ENCODE measurements at places on chromosomes 5 and 9.

DNA sequence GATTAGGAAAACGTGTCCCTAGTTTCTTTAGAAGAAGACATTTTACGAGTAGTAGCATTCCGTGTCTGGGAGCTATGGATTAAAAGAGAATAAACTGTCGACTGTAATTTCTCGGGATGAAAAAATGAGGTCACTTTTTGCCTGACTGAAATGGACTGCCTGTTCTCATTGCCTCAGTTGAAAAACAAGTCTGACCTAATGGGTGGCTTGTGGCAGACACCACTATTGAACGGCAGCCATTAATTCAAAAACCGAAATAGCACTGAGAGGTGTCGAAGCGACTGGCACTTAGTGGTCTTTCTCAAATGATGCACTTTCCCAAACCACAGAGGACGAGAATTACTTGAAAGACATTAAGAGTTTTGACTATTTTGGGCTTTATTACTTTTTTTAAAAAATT, 35.4 kb downstream of the OSTF1 start:
- DNase-seq = no peak

- no peak for DNase-seq
Measured at GRCh38 chr9:26655166-26655565, 237.4 kb downstream of the CAAP1 start.

- peak; percentile 35 for DNase-seq
Measured at GRCh38 chr9:18775930-18776329, 257.1 kb downstream of the SAXO1 start.

DNA sequence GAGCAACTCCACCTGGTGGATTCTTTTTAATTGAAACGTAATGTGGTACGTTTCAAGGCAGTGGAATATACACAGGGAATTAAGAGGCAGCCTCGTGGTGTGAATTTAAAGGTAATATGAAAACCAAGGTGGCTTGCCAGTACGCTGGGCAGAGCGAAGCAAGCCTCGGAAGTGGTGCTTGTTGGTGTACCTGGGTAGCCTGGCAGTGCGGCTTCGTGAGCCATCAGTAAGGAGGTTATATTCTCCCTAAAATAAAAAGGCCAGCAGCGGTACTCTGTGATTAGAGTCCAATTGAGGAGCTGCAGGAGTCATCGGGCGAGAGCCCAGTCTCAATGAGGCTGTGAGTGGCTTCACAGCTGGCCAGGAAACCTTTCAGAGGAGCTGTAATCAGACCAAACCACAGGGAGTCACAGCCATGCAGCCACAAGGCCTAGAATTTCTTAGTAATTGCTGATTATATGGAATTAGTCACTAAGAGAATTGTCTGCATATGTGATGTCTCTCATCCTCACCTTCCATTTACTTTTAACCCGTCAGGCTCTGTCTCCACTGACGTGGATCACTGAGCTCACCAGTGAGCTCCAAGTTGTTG, 57.7 kb downstream of the DCP2 start:
- DNase-seq = peak; percentile 90

DNA sequence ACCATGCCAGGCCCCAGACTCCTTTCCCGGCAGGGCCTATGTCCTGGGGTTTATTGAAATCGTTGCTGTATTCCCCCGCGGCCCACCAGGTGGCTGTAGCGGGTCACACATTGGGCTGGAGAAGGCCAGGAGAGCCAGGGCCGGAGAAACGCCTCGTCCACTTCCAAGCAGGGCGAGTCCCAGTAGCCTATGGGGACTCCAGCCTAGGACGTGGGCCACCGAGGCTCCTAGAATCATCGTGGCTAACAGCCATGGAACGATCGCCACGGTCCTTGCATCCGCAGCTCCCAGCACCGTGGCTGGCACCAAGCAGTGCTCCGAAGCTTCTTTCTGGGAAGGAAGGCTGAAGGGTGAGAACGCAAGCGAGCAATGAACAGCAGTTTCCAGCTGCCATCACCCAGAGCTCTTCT, 87.7 kb downstream of the ENTREP1 start:
- DNase-seq = peak; percentile 38

DNA sequence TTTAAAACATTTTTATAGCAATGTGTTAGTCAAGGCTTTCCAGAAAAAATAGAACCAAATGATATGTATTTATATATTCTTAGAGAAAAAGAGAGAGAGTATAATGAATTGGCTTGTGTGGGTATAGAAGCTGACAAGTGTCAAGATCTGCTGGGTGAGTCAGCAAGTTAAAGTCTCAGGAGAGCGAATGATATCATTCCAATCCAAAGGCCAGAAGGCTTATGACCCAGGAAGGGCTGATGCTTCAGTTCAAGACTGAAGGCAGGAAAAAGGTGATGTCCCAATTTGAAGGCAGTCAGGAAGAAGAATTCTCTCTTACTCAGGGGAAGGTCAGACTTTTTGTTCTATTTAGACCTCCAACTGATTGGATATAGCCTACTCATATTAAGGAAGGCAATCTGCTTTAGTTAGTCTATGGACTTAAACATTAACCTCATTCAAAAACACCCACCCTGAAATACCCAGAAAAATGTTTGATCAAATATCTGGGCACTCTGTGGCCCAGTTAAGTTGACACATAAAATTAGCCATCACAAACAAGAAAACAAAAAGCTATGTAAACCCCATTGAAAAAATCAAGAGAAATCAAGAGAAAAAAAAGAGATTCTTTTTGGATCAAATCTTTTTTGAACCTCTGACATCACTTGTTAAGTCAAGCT, 189.6 kb downstream of the PIK3R1 start:
- peak; percentile 47 for DNase-seq

DNA sequence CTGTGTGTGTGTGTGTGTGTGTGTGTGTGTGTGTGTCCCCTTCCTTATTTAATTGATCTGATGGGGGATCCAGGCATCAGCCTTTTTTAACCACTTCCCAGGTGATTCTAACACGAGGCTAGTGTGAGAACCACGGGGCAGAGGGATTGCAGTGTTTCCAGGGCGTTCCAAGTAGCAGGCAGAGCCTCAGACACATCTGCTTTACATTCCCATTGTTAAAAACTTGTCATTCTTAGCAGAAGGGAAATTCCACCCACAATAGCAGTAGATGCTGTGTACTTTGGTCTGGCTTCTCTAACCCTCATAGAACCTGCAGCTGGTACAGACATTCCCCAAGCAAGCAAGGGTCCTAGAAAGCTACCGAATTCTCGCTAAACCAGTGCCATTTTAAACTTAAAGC, 81.9 kb upstream of the SLC30A5 start:
- no peak for DNase-seq

GRCh38 chr9:90189306-90189705, 453.3 kb downstream of the DIRAS2 start:
- no peak for DNase-seq

DNA sequence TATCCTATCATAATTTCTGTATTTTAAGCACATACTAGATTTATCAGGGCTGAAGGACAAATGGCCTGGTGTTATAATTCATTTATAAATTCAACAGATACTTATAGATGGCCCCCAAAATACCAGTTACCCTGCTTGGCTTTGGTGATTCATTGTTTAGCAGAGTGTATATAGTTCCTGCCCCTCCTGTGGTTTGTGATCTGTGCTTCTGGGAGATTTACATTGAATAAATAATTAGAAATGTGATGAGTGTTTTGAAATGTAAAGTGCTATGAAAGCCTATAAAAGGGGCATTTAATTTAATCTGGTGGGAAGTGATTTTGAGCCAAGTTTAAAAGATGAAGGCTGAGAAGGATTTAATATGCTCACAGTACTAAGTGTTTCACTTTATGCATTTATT, 36.7 kb upstream of the ZCCHC7 start:
- no peak for DNase-seq

- DNase-seq = no peak
Measured at GRCh38 chr9:77424993-77425392, 223.1 kb downstream of the GNA14 start.

GRCh38 chr9:21795483-21795882, 7.0 kb upstream of the MTAP start:
- no peak for DNase-seq

DNA sequence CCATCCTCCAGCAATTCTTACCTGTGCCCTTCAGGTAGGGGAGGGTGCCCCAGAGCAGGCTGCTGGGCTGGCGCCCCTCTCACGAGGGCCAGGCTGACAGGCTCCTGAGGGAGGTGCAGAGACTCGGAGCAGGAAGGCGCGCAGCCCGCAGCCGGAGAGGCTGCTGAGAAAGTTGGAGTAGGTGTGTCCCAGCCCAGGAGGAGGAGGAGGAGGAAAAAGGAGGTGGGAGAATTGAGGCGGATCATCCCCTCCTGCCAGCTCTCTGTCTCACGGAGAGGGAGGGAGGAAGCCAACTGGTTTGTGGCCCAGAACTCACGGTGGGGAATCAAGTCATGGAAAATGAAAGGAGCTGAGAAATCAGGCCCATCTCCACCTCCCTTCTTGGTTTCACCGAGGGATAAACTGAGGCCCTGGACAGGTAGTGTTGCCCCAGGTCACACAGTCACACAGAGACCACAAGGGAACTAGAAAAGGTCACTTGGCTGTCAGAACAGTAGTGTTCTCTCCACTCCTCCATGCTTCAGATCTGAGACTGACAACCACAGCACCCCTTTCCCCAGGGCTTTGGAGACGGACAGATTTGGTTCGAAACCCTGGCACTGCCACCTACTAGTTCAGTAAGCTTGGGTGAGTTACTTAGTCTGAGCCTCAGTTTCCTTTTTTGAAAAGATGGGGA, at the start of gene FAT2:
Gene FAT2, minus strand, starts transcription at position 188 of the 676 bp plus-strand sequence. CDS start 22,400 bp downstream, outside the sequence.
- DNase-seq = no peak

DNA sequence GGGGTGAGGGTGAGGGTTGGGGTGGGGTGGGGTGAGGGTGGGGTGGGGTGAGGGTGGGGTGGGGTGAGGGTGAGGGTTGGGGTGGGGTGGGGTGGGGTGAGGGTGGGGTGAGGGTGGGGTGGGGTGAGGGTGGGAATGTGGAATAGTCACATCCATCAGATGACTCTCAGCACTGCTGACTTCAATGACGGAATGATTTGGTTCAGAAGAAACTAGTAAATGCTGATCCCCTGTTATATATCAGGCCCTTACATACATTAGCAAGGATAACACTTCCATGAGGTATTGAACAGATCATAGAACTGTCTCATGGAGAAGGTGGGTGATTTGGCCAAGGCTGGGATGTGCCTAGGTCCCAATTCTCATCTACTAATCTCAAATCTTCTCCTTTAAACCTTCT, 24.5 kb upstream of the C5orf47 start:
- peak; percentile 20 for DNase-seq

- no peak for DNase-seq
Measured at GRCh38 chr9:60545878-60546385, 368.3 kb upstream of the SPATA31A5 start.

- no peak for DNase-seq
Measured at GRCh38 chr9:69572611-69573010, 99.6 kb downstream of the APBA1 start.

DNA sequence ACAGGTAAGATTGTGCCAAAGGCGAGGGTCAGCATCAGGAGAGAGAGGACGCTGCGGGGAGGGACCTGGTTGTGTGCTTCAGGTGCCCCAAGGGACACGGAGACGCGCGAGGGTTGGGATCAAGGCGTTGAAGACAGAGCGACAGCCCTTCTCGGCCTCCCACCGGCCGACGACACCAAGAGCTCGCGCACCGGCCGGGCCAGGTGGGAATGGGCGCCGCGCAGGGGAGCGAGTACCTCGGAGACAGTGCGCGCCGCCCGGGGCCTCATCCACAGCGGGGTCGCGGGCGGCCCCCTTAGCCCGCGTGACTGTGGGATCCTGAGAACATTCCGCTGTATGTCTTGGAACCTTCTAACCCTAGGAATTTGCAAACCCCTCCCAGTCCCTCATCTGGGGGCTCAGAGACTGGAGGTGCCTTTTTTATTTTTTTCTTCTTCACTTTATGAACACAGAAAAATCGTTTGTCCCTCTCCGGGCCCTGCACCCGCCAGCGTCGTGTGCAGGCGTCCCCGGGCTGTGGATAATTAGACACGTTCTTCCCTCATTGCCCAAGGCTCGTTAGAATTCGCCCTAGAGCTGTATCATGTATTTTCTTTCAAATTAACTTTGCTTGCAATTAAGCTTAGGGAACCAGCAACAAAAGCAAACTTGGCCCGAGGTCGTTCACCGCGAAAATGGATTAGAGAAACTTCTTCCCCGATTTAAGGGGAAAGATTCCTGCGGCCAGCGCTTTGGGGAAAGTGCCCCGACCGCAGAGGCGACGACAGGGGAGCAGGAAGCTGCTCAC, 4.8 kb downstream of the FOXE1 start:
- no peak for DNase-seq

DNA sequence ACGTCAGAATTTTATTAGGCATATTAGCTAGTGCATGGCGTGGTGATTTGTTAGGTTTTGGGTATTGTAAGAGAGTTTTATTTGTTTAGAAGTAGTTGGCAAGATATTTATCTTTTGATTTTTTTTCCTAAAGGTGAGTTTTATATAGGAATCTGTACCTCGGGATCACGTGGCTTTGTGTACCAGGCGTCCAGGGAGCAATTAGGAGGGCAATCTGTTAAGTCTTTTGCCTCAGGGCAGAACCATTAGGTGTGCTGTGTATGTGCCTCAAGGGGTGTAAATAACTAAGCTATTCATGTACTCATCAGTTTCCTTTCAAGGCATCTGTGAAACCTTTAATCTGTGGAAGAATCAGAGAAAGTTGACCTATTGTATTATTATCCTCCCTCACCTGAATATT, 39.4 kb downstream of the ZSWIM6 start:
- peak; percentile 98 for DNase-seq

DNA sequence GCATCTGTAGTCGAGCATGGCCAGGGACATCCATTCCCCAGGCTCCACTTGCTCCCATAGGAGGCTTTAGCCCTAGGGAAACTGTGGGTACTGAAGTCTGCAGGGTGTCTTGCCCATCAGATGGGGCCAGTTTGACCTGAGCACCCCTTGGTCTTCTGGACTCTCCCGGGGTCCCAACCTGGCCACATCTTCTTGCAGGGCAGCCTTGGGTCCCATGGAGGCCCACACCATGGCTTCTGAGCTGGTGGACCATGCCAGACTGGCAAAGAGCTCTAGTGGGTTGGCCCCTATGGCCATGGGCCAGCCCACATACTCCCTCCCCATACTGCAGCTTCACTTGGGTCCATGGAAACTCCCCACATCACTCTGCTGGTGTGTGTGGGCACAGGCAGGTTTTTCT, 154.4 kb upstream of the PRLR start:
- DNase-seq = no peak

DNA sequence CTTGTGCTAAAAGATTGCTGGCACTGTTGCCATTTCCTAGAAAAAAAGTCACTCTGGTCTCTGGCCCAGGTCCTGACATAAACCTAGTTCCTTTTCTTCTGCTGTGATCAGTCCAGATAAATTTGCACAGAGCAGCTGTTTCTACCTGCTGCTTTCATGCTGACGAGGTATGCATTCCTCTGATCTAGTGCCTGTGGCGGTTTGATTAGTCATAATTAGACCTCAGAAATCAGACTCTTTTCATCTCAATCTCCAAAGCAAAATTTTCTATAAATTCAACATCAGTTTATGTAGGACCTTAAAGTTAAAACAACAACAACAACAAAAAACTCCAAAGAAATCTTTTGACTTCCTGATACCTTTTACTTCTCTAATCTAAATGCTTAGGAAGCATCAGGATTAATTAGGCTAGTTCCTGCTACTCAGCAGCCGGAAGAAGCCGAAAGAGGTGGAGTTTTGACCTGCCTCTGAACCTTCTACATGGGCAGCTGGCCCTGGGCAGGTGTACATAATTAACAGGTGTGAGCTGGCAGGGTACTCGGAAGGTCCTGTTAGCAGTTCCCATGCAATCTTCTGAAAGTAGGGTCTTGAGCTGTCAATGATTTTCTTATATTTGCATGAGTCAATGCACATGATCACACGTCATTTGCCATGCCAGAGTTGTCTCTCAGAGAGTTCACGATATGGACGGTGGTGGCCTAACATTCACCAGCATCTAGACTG, 83.3 kb upstream of the CCDC112 start:
- DNase-seq = peak; percentile 94

Data from NCI-H69 (cell line).